ENCODE measurements at places on chromosomes 6 and 20. TPM values are rescaled to one million over a fixed set of nuclear protein-coding genes. Genes with fewer than 3 reads are reported as not detected.

Gene PLAGL2
- 6.9 TPM for total RNA-seq

Gene SLC22A23
- total RNA-seq, result 4.3 TPM

Gene SRMS
- not detected for total RNA-seq

Gene TFAP2C
- total RNA-seq, result 0.47 TPM

Gene SLC35B3
- 11.1 TPM for total RNA-seq

DNA sequence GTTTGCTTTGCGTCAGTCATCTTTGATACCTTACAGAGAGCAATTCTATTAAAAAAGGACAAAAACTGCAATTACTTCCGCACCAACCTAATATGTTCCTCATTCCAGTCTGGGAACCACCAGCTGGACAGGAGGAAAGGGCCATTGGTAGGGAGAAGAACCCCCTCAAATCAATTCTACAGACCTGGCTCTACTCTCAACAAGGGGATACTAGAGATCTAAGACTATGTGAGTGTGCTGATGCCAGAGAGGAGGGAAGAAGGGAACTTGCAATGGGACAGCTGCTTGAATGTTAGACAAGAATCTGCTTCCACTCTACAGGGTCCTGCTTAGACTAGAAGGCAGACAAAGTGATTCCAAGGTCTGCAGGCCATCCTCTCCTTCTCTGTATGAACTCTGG, 13.3 kb downstream of the MRPS18A start:
- no peak for DNase-seq

GRCh38 chr20:55569084-55569483, 436.2 kb downstream of the CBLN4 start:
- DNase-seq, result no peak

- DNase-seq, result no peak
These were observed 151.4 kb downstream of the CEBPB start for GRCh38 chr20:50341880-50342637.

DNA sequence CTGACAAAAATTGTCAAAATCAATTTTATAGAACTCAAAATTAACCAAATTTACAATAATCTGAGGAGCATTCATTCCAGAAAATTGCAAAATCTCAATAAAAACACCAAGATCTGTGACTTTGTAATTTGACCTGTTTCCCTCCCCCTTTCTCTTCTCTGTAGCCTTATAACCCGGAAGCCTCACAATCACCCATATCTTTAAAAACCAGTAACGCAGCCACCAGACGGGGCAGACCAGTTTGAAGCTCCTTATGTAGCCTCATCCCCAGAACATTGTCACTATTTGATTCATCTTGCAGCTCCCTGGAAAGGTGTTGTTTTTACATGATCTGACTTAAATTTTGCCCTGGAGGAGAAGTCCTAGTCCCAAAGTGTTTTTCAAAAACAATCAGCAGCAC, 27.5 kb upstream of the TGM6 start:
- DNase-seq, result no peak

DNA sequence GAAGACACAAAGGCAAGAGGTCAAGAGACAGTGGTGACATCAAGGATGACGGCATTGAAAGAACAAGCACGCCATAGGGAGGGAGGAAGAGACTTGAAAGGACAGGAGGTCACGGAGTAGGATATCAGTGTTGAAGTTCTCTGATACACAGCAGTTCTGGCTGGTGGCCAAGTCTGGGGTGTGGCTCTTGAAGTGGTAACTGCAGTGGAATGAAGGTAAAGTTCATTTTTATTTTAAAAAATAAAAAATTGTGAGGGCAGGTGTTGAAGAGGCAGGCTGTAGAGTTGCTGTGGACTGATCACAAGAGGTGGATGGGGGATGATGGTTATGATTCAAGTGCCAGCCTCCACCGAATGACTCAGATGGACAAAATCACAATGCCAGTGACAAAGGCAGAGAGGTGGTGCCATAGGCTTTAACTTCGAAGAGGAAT, 53.2 kb upstream of the BMP2 start:
- peak; percentile 34 for DNase-seq

- DNase-seq, result no peak
These were observed 21.0 kb downstream of the WASF1 start for GRCh38 chr6:110158479-110158878.

- DNase-seq, result no peak
These were observed 232.7 kb upstream of the TENT5A start for GRCh38 chr6:81985191-81985590.

Data from left cardiac atrium (tissue), 4 donors.